ENCODE measurements at places on chromosomes 13 and 19. TPM values are rescaled to one million over a fixed set of nuclear protein-coding genes. Genes with fewer than 3 reads are reported as not detected.

The ZNF284 gene
- 6.3 TPM for total RNA-seq

The MADCAM1 gene
- not detected for total RNA-seq

The PRR12 gene
- 10.9 TPM for total RNA-seq

The LRRC4B gene
- total RNA-seq, result 38.0 TPM

The ATXN8OS gene
- not detected for total RNA-seq

The NEK3 gene
- total RNA-seq, result 16.1 TPM

The ALOX5AP gene
- 40.6 TPM for total RNA-seq
